ENCODE measurements at places on chromosomes 11 and 22.

DNA sequence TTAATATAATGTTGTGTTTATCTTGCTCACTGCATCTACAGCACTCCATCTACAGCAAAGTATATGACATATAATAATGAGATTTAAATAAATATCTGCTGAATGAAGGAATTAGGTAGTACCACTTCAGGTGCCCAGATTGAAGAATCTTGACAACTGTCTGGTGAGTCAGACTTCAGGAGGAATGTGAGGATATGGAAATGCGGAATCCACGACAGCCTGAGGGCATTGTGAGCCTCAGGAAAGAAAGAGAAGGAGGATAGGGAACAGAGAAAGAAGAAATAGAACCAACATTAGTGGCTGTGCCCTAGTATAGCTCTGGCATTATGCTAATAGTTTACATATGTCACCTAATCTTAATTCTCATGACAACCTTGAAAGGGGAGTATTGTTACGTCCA, 304.4 kb downstream of the AASDHPPT start:
- DNase-seq = no peak

DNA sequence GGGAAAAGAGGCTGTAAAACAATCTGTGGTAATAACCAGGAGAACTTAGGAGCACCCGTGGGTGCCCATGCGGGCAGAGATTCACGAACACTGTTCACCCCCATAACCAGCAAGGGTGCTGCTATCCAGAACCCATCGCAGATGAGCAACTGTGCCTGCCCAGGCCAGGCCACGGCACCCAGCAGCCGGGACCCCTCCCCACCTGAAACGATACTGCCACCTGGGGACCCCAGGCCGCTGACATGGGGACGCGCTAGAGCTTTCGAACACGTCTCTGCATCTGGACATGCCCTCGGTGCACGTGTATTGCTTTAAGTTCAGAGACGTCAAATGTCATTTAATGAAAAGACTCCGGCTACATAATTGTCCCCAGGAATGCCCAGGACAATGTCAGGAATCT, 14.3 kb upstream of the MUC2 start:
- DNase-seq = no peak

- no peak for DNase-seq
These were observed 30.5 kb upstream of the CYB5R3 start for GRCh38 chr22:42679691-42680090.

DNA sequence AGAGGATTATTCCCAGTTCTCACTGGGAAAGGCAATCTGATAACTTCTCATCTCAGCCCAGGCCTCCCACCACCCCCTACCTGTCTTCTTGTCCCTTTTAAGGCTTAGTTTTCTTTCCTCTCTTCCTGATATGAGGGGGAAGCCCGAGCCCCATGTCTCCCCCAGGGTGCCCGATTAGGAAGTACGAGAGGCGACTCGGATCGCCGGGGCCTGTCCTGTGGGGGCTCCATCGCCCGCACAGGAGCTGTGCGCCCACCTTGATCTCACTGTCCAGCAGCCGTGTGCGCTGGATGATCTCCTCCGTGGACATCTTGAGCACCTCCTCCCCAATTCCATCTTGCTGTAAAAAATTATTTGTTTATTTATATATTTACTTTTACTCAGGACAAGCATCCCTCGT, 628 bp downstream of the PSMC3 start:
- DNase-seq = no peak

DNA sequence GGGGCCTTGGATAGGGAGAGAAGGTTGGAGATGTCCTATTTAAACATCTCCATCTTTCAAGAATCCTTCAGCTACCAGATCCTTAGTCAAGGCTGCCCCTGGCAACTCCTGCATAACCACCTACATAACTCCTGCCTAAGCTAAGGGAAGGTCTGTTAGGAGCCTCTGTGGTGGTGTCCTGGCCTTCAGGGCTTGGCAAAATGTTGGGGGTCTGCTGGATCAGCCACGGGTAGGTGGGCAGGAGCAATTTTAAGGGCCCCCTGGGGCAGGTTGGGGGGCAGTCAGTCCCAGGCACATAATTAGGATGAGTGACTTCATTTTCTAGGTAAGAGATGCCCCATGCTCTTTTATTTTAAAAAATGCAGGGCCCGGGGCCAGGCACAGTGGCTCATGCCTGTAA, 25.9 kb downstream of the USH1C start:
- DNase-seq = no peak

DNA sequence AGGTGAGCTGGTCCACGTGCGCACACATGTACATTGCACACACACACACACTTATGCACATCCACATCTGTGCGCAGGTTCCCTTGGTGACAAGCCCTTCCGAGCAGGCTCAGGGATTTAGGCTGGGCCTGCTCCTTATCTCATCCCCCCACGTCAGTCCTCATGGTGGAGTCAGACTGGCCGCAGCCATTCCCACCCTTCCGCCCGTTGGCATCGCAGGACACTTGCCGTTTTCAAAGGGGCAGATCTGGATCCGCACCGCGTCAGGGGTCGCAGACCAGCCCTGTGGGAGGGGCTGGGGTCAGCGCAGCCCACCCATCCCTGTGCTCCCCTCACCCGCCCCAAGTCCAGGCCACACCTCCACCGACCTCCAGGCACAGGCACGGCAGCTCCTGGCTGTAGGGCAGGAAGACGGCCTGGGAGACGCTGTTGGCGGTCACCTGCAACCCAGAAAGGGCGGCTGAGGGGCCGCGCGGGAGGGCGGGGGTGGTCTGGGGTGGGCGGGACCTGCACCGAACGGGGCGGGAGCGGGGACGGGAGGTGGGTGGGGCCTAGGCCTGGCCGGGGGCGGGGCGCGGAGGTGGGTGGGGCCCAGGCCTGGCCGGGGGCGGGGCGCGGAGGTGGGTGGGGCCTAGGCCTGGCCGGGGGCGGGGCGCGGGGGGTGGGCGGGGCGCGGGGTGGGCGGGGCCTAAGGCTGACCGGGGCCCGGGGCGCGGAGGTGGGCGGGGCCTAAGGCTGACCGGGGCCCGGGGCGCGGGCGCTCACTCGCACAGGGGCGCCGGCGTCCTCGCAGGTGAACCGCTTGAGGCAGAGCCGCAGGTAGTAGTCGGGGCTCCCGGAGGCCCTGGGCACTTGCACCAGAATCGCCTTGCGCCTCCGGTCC, 13.3 kb downstream of the IL17REL start:
- DNase-seq = no peak

DNA sequence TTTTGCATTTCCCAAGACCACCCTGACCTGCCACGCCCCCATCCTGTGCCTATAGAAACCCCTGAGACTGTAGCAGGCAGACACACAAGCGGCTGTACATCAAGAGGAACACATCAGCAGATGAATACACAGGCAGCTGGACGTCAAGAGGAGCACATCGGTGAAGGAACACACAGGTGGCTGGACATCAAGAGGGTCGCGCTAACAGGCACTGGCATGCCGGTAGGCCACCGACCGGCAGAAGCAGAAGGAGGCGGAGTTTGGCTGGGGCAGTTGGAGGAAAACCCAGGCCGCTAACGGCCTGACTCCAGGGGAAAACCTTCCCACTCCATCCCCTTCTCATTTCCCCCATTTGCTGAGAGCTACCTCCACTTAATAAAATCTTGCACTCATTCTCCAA, 5.4 kb upstream of the IPO7 start:
- DNase-seq = no peak

DNA sequence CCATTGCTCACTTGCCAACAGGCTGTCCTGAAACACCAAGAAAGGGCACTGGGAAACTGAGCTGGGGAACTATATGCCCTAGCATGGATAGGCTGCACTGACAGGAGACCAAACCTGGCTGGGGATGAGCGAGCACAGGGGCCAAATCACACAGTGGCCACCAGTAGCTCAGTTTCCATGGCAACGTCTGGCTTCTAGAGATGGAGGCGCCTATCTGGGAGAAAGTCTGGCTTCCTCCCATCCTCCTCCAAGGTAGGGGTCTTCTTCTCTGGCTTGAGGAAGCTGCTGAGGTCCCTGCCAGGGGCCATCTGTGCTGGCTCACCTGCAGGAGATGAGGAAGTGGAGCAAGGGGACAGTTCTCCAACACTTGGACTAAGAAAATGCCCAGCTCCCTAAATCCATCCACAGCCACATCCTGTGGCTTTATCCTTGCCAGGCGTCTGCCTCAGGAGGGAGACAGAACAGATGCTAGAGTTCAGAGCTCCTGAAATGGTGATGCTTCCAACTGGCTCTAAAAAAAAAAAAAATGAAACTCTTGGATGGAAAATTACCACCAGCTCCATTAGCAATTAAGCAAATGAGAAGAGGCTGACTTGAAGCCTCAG, 48.3 kb downstream of the SYT13 start:
- DNase-seq = no peak

DNA sequence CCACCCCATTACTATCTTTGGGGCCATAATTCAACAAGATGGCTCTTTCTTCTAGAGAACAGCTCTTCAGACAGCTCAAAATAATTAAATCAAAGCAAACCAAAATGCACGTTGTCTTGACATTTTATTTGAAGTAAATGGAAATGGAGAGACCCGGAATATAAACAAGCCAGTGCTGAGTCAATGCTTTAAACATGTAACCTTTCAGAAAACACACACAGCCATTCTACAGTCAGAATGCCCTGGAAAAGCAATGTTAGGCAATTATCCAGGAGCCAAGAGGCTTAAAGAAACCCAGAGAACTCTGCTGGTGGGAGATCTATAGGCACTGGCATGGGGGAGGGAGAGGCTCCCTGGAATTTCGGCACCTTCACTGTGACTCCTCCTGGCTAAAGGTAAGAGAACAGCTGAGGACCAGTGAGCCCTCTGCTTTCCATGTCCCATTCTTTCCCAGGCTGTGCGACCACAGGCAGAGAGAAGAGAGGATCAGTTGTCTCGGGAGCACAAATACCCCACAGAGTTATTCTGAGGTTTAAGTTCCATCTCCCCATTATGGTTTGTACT, 254.0 kb upstream of the CCDC90B start:
- no peak for DNase-seq

- no peak for DNase-seq
These were observed 7.8 kb upstream of the MYRF start for GRCh38 chr11:61744609-61745156.
